Ovary (tissue), 10 donors: ENCODE measurements at places on chromosomes 3 and 15. TPM values are rescaled to one million over a fixed set of nuclear protein-coding genes. Genes with fewer than 3 reads are reported as not detected.

The AMIGO3 gene
- total RNA-seq: 0.34 TPM

GRCh38 chr3:42999212-42999611 is 20.1 kb downstream of the GASK1A start:
- no peak for DNase-seq

The TMEM158 gene
- 3.8 TPM for total RNA-seq

The ZNF774 gene
- 0.83 TPM for total RNA-seq

DNA sequence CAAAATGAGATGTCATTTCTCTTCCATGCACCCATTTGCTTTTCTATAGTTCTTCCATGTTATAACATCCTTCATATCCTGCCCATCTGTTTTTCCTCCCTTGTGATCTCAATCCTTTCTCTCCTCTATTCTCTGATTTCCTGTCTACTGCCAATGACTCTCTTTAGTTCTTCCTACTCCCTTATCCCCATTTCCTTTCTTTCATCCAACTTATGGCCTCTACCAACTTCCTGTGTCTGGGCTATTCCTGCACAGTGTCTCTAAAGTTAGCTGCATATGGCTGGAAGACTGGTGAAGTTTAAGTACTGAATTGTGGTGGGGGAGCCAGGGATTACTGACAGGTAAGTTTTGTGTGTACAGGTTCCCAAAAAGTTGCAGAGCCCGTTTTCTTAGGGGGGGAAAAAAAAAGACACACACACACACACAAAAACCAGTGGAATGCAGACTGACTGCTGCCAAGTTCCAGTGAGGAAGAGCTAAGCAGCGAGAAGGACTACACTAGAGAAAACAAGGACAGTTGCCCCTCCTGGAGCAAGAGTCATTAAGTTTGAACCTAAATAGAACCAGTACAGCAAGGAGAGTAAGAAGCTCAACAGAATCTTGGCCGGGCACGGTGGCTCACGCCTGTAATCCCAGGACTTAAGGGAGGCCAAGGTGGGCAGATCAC is 28.8 kb downstream of the XRN1 start:
- no peak for DNase-seq

DNA sequence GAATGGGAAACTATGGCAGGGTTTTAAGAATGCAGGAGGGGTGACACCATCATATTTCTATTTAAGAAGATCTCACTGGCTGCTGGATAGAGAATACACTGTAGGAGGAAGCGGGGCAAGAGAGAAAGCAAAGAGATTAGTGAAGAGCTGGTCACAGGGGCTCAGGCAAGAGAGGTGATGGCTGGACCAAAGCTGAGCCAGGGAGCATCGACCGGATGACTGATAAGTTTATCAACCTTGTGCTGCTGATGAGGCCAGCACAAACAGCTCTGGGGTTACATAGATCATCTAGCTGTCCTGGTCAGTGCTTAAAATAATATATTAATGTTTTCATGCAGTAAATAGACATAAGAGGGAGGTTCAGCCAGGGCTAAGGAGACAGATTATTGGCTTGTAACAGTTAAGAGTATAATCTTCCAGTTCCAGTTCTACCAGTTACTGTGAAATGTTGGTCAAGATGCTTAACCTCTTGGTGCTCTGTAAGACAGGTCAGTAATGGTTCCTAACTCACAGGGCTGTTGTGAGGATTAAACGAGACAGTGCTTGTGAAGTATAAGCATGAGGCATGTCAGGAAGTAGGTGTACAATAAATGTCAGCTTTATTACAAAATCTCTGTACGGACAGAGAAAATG is 201.0 kb upstream of the FEZF2 start:
- no peak for DNase-seq

The PRTG gene
- 6.1 TPM for total RNA-seq

The LRRC2 gene
- total RNA-seq: 3.9 TPM

DNA sequence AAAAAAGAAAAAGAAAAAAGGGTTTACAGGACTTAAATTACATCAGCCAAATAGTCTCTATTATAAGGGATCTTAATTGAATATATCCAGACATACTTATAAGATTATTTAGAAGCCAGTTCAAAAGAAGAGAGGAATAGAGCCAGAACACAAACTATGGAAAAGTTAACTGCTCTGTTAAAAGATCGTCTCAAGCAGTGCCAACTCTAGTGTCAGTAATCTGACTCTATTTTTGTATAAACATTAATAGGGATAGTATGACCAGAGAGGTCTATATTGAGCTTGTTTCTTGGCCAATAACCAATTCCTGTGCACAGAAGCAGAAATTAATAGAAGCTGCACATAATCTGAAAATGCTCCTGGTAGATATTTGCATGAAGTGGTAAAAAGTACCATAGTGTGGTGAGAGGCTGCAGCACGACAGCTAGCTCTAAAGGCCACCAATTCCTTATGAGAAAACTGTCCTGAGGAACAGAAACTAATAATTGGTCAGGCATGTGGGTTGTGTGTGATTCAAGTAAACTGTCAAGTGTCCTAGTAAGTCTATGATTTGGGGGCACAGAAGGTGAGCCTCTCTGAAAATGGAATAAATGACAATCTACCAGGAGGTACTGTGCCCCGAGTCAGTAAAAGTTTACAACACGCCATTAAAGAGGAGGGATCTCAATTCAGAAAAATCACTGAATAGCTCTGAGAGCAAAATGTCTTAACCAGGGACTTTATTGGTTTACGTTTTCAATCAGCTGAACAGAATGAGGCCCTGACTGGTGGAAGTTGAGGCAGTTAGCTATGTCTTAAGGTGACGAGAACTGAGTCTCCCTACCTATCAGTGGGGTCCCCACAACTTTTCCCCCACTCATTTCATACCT is 51.5 kb upstream of the NANOGP8 start:
- DNase-seq: no peak

DNA sequence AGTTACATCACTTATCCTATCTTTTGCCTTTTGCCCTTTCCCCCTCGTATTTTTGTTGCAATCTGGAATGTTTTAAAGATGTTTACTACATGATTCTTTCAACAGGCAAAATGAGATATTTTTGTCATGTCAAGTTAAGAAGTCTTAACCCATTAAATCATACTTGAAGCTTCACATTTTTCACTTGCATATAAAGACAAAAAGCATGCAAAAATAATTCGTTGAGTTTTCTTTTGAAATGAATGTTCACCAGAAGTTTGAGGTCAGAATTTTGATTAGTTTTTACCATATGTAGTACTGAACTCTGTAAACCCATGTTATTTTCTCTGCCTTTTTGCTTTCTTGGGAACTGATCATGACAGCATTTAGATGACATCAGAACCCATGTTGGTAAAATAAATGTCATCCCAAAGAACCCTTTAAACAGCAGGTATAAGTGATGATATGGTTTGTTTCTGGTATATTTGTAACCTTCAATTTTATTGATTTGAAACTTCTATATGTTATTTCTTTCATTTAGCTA is 188.5 kb downstream of the GHSR start:
- DNase-seq: no peak

The GOLGA8T gene
- total RNA-seq: 0.87 TPM

The SLC22A13 gene
- not detected for total RNA-seq

- DNase-seq: no peak
These were observed 298.3 kb downstream of the LPP start for GRCh38 chr3:188452158-188452772.

DNA sequence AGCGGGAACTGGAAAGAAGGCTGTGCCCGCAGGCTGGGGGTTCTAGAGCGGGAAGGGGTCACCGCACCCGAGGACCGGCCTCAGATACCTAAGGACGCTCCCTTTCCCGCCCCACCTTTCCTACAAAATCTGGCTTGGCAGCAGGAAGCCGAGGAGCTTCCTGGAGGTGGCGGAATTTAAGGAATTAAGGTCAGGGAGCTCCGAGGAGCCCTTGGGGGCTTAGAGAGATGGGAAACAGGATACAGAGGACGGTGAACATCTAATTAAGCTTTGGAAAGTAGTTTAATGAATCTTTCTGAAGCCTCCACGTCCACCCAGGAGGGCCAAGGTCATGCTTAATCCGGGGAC is 507 bp upstream of the AP3B2 start:
- no peak for DNase-seq

DNA sequence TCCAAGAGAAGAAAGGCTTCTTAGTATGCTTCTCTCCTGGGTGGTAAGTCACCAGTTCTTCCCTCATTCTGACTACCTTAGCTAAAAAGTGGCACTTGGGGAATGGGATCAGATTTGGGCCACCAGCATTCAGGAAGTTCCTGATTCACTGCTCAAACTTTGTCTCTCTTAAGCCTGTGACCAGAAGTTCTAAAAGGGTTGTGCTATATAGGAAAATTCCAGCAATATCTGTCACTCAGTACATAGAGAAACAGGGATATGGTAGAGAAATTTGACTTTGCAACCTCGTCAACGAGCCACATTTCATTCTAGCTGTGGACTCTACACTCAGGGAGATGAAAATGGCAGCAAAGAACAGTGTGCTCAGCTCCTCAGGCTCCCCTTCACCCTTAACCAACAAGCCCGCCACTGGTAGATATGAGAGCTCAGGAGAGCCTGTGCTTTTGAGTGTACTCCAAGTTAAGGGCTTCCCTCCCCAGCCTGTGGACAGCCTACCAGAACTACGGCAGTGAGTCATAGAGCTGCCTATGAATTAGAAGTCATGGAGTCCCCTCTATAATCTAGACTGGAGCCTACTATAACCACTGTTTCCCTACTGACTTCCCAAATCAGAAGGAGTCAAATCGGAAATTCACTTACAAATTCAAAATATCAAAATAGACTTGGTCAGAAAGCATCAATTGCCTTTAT is 52.6 kb upstream of the MYO5C start:
- DNase-seq: no peak

DNA sequence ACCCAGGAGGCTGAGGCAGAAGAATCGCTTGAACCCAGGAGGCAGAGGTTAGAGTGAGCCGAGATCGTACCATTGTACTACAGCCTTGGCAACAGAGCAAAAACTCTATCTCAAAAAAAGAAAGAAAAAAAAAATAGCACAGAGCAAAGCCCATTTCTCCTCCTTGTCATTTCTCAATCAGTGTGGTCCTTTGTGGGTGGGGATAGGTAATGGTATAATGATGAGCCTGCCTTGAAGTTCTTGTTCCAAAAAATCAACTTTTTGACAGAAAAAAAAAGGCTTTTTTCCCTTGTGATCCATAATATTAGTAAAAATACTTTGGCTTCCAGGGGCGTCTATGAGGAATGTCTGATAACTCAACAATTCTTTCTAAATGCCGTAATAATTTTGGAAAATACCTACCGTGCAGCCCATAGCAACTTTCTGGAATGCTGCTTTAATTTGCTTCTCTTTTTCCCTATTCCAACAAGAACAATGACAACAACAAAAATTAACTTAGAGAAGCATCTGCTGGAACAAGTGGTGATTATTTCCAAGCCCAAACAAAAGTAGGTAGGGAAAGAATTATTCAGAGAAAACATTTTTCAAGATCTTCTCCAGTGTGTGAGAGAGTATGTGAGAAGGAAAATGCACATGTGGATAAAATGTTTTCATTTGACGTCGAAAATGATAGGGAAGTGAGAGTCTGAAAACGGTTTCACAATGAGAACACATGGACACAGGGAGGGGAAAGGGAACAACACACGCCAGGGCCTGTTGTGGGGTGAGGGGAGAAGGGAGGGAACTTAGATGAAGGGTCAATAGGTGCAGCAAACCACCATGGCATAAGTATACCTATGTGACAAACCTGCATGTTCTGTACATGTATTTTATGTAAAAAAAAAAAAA is 337.8 kb downstream of the RBMS3 start:
- DNase-seq: peak; percentile 25

DNA sequence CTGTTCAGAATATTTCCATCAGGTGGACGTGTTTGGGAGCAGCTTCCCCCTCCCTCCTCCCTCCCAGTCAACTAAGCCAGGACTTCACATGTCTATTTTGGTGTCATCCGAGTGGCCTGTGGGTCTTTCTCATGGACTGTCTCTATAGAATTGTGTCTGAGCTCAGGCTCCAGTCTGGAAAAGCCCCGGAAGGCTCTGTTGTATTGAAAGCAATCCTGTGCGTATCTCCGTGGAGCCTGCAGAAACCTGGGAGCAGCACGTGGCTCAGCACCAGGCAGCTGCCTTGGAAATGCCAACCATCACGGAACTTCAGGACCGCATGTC is 25.2 kb downstream of the COLQ start:
- DNase-seq: no peak

DNA sequence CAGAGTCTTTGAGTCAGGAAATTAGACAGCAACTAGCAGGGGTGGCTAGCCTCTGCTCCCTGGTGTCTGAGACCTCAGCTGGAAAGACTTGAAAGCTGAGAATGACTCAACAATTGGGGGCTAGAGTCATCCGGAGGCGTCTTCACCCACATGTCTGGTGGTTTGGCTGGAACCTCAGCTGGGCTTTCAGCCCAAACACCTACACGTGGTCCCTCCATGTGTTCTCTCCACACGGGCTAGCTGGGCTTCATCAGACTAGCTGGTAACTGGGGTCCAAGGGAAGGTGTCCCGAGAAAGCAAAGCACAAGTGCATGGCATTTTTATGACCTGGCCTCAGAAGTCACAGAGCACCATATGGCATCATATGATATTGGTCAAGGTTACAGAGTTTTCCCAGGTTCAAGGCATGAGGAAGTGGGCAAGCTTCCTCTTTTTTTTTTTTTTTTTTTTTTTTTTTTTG is 19.9 kb upstream of the ABHD2 start:
- peak; percentile 31 for DNase-seq

The PRSS50 gene
- total RNA-seq: 0.69 TPM

The GRK7 gene
- not detected for total RNA-seq

- no peak for DNase-seq
These were observed 166.4 kb upstream of the ROPN1 start for GRCh38 chr3:124158168-124158881.

DNA sequence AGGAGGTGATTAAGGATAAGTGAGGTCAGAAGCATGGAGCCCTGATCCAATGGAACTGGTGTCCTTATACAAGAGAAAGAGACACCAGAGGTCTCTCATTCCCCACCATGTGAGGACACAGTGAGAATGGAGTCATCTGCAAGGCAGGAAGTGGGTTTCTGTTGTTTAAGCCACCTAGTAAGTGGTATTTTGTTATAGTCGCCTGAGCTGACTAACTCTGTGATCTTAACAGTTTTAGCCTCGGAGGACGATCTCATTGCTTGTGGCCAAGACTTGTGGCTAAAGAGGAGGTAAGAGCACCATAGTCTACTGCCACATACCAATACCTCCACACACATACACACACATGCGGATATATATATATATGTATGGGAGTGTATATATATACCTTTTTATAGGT is 73.8 kb downstream of the MCTP2 start:
- DNase-seq: no peak

- no peak for DNase-seq
These were observed 40.2 kb downstream of the PBRM1 start for GRCh38 chr3:52645549-52645948.

The TTC21A gene
- total RNA-seq: 21.4 TPM

DNA sequence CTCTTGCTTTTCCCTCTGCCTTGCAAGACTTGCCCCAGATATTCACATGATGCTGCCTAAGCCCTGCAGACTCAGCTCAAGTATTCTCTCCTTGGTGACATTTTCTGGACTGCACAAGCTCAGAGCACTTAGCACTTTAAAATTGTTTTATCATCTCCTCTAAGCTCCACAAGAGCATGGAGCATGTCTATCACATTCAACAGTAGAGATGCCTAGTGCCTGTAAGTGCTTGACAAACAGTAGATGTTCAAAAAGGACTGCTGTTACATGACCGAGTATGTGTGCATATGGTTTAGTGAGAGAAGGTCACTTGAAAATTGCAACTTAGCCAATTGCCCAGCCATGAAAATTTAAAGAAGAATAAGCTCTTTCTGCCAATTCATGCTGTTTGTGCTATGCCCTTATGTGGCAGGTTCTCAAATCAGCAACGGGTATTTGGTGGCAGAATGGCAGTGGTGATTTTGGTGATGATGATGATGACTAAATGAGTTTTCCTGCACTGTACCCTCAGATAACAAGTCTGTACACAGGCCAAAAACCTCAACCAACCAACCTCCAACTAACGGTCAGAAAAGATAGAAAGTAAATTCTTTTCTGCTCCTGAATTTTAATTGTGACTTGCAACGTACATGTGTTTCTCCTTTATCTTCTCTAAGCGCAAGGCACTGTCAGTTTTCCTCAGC is 647.2 kb upstream of the UBE2E2 start:
- no peak for DNase-seq

The LSMEM2 gene
- not detected for total RNA-seq
